ENCODE measurements at places on chromosomes 11 and 22.

DNA sequence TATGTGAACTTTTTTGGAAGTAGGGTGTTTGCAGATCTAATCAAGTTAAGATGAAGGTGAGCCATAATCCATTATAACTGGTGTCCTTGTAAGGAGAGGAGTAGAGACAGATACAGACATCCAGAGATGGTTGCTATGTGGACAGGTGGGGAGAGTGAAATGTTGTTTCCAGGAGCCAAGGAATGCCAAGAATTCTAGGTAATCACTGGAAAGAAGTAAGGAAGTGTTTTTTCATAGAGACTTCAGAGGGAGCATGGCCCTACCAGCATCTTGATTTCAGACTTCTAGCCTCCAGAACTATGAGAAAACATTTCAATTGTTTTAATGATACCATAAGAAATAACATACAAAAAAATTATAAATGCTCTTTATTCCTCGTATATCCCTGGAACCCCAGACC lies 320.5 kb upstream of the ANO3 start:
- ATAC-seq: no peak

- ATAC-seq: no peak
Observed at GRCh38 chr22:23218867-23219251, 38.5 kb downstream of the BCR start.

- ATAC-seq: no peak
Observed at GRCh38 chr11:1298695-1299492, 10.5 kb downstream of the TOLLIP start.

DNA sequence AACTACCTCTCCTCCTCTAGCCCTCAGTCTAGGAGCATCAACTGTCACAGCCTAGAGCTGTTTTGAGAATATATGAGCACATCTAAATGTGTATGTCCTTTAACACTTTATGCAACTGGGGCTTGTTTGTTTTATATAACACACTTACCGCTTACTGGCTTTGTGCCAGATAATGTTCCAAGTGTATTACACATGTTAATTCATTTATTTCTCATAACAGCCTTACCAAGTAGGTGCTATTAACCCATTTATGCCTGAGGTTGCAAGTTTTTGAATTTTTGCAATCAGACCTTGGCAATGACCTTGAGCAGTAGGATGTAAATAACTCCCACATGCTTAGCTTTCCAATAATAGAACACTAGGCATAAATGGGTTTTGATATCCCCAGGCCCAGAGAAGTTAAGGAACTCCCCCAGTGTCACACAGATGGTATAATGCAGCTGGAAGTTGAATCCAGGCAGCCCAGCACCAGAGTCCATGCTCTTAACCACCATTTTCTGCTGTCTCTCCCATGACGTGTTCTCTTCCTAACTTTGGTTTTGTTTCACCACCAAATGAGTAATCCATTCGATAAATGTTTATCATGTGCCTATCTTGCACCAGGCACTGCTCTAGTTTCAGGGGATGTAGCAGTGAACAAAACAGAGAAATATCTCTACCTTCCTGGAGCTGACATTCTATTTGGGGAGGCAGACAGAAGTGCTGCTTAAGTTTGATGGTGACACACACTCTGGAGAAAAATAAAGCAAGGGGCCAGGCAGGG lies 23.1 kb downstream of the PRDM11 start:
- no peak for ATAC-seq

DNA sequence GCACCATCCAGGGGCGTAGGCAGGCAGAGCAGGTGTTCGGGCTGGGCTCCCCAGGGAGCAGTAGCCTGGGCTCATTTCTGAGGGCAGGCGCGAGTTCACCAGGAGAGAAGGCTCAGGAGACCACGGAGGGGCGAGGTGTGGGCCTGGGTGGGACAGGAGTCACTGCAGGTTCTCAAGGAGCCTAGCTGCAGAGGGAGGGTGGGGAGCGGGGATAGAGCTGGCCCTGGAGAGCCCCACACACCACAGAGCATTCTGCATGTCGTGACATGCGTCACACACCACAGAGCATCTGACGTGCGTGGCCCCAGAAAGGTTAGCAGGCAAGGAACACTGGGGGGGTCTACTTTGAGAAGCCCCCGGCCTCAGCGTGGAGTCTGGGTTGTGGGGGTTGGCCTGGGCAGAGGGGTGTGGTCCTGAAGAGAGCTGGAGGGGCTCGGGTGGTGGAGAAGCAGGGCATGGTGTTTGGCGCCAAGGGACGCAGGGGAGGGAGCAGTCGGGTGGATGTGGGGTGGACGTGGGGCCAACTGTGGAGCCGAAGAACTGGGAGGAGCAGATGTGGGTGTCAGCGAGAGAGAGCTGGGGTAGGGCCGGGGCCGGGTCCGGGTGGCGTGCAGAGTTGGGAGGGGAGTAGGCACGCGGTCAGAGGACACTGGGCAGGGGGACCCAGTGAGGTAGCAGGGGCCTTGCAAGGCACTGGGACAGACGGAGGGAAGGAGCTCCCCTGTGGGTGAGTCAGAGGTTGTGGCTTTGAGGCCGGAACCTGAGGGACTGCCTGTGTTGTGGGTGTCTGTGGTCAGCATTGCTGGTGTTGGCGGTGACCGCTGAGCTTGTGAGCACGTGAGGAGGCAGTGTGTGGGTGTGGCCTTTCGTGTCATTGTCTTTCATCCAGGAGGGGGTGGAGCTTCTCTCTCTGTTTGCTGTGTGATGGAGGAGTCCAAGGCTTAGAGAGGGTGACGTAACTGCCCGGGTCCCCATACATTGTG lies 25.5 kb downstream of the CTTN start:
- ATAC-seq: peak; percentile 56

- no peak for ATAC-seq
Observed at GRCh38 chr22:23265368-23265700, 85.0 kb downstream of the BCR start.

GRCh38 chr11:129364143-129364654 lies 11.4 kb upstream of the BARX2 start:
- ATAC-seq: peak; percentile 97

DNA sequence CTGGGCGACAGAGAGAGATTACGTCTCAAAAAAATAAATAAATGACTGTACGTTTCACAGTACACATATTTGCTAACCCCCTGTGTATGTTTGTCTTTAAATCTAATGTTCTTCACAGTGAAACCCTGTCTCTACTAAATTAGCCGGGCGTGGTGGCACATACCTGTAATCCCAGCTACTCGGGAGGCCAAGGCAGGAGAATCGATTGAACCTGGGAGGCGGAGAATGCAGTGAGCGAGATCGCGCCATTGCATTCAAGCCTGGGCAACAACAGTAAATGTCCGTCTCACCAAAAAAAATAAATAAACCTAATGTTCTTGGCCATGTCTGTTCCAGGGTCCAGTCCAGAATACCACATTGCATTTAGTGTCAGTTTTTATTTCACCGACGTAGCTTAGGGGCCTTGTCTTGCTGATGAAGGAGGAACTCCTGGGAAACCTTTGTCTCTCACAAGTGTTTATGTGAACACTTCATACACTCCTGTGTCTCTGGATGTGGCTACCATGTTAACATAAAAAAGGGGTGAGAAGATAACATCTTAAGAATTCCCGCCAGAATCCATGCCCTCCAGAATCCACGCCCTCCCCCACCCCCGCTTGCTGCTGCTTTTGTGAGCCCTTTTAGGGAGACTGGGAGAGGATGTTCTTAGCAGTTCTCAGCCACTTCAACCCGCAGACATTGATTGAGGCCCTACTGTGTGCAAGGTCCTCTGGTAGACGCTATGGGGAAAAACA lies 5.0 kb upstream of the SERHL2 start:
- no peak for ATAC-seq

- no peak for ATAC-seq
Observed at GRCh38 chr22:17339095-17339693, 30.1 kb upstream of the CECR2 start.

DNA sequence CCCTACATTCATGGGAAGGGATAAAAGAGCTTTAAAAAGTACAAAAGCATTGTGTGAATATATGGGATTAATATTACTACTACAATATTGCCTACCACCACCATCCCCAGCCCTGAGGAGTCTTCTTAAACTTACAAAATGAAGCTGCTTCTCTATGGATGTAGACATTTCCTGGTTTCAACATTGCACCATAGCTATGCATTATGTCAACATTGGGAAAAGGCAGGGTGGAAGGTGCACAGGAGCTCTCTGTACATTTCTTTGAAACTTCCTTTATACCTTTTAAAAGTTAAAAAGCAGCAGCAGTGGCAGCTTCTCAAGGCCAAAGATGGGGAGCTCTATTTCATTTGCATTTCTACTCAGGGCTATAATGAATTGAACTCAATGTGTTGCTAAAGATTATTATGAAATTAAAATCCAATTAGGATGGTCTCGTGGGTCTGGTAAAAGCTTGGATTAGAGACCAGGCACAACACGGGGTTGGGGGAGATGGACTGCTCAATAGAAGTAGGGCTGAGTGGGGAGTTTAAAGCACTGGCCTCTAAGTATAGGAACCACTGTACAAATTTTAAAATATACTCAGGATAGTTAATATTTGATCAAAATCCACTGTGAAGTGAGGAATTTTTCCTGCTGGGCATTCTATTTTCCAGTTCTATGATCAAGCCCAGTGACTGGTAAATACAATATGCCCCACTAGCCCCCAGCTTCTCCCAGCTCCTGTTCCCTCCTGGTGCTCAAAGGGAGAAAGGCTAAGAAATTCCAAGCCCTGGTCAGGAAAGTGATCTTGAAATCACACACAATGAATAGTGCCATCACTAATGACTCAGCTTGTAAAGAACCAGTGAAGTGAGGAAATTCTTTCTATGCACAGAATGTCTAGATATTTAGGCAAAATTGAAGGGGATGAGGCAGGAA lies 362.7 kb upstream of the CCDC90B start:
- ATAC-seq: no peak

GRCh38 chr11:131691181-131692041 lies 321.0 kb downstream of the NTM start:
- ATAC-seq: peak; percentile 40

DNA sequence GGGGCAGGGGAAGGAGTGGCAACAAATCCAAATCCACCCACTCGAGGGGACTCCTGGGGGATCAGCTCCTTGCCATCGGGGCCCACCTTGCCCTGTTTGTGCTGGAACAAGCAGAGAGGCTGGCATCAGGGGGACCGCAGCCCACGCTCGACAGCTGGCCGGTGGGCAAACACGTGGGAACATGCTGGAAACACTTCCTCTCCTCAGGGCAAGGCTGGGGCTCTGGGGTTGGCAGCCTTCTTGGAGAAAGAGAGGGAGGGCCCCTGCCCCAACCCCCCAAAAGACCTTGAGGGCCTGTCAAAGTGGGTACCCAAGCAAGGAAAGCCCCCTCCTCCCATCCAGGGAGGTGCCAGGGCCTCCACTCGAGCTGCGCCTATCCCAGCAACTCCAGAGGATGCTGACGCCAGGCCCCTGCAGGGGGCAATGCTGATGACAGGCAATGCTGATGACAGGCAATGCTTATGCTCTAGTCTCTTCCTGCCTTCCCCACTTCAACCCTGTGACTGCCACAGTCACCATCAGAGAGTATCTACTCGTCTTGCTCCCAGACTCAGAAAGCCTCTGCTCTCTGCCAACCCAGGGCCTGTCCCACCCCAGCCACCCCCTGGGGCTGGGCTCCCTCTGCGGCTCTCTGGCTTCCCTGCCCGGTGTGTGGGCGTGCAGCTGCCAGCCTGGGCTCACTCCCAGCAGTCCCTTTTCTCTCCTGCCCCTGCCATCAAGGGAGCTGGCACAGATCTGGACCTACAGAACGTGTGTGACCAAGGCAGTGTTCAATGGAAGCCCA lies 6.0 kb downstream of the ESS2 start:
- ATAC-seq: no peak

- no peak for ATAC-seq
Observed at GRCh38 chr11:72578566-72578965, 95.7 kb downstream of the PDE2A start.

Data from activated CD4-positive, CD25-positive, alpha-beta regulatory T cell treated with anti-CD3 and anti-CD28 coated beads, Interleukin-2, amount 50 U/mL, for 24 hours (primary cell).